CD4-positive, alpha-beta T cell treated with Interleukin-4 for 4 hours (primary cell): ENCODE measurements at places on chromosomes 7 and 10.

DNA sequence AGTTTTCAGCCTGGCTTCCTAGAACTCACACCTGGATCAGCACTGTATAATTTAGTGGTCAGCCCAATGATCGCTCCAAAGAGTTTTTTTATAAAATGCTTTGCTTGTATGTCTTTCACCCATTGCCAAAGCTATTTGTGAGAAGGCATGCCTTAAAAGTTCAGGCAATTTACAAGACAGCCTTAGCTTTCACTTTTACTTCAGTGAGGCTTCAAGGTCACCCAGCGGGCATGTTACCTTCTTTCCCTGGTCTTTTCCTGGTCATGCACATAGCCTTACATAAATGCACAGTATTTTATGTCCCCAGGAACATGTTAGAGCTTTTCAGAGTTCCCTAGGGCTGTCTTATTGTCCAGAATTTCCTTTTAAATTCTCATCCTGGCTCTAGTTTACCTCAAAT lies 179.9 kb upstream of the TMEM72 start:
- DNase-seq, result no peak

GRCh38 chr7:138460649-138461607 lies 869 bp downstream of the TRIM24 start:
- peak; percentile 41 for DNase-seq

DNA sequence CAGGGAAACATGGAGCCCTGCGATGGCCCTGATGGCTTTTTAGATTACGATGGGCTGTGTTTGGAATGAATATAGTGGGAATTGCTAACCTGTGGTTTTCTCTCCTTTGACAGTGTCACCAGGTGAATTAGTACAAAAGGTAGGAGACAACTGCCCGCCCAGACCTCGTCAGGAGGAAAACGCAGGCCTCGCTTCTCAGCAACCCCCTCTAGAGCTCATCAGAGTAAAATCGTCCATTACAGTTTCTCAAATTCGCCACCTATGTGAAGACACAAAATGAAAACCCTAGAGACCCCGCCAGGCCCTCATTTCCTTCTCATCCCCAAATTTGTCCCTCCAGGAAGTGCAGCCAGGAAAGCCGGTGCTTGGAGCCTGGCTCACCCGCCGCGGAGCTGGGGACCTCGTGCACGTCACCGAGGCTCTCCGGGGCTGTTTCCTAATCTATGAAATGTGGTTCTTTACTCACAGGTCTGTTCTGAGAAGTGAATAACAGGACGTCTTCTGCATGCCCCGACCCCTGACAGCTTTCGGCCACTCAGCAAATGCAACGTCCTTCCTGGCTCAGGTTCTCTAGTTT lies 143.7 kb downstream of the VIPR2 start:
- DNase-seq, result no peak

- DNase-seq, result no peak
Measured at GRCh38 chr10:113879691-113880090, 25.2 kb downstream of the NHLRC2 start.

DNA sequence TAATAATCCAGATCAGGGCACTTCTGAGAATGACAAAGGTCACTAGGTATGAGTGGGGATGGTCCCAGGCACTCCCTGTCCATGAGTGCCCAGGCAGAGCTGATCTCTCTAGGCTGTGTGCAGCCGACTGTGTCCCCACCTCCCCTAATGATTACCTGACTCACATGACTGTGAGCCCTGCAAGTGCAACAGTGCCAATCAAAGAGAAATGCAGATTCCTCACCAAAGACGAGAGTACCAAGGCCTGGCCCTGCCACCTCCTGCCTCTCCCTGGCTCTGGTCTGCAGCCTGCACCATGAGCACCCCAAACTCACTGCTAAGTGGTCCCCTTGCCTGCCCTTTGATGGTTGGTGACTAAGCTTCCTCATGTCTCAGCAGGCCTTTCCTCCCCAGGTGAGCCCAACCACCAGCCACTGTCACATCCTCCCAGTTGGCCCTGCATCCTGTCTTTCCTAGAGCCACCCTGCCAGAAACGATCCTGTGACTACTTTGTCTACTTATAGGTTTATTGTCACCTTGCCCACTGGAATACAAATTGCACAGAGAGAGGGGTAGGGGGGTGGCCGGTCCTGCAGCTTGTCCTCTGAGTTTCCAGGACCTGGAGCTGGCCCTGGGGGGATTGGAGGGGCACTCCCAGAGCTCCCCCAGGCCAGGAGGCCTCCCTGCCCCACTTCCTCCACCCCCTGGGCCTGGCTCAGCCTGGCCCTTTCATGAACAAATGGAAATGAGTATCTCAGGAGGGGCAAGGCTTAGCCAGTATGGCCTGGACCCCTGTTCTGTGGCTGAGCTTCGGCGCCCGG lies 22.4 kb upstream of the GDF10 start:
- DNase-seq, result peak; percentile 56

DNA sequence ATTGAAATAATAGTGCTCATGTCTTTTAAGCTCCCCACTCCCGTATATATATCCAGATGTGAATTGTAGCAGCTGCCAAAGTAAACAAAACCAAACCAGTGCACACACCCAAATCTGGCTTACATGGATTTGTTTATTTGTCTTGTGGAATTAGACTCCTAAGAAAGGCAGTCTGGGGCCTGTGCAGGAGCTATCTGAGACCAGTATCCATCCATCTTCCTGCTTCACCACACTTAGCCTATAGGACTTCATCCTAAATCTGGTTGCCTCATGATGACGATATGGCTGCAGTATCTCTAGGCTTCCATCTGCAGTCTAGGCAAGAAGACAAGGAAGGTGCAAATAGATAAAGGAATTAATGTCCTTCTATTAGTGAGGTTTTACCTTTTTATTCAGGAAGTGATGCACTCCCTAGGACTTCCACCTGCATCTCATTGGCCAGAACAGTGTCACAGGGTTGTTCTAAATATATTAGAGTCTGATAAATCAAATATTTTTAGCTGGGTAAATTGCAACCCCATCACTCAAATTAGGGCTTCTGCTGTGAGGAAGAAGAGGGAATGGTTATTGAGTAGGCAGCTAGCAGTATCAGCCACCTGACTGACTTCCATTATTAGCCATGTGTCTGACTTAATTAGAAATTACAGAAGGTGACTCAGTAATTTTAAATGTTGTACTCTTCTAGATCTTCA lies 6.0 kb downstream of the WIPF3 start:
- DNase-seq, result no peak

DNA sequence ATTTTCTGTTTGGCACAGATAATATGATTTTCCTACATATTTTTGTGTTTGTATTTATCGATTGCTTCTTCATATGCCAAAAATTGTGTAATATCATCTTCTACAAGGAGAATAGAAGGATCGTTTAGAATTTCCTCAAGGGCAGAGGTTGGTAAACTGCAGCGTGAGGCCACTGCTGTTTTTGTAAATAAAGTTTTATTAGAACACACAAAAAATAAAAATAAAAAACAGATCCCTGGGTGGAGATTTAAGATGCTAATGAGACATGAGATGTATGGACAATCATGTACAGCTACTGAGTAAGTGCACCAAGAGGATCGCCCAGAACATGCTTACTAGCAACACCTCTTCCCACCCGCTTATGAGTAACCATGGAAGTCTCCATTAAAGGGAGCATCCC lies 9.6 kb downstream of the LYZL2 start:
- DNase-seq, result no peak

- no peak for DNase-seq
Measured at GRCh38 chr7:30249316-30249715, 35.1 kb upstream of the ZNRF2 start.

GRCh38 chr10:7301006-7301778 lies 109.6 kb downstream of the SFMBT2 start:
- DNase-seq, result no peak
